ENCODE measurements at places on chromosomes 1 and 21. TPM values are rescaled to one million over a fixed set of nuclear protein-coding genes. Genes with fewer than 3 reads are reported as not detected.

DNA sequence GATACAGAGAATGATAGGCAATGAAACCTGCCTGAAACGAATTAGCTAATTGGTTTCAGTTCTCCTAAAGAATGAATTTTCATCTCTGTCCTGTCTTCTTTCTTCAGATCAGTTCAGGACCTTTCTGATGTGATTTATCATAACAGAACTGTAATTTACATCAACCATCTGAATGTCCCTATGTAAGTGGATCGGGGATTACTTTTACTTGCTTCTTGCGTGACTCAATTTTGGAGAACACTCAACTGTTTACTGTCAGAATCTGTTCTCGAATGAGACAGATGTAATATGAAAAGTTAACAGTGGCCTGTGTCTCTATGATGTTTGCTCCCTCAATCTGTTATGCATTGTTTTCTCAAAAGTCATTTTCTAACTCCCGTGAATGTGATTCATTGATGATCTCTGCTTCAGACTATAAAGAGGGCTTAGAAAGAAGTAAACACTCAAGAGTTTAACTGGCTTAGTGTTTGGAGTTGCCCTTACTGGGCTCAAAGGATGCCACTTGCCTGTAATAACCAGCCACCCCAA is 111.0 kb downstream of the GABPA start:
- H3K4me3 ChIP-seq, result no peak overlapping the region
- H3K27ac ChIP-seq, result no peak overlapping the region
- H3K27me3 ChIP-seq, result no peaks in the 10 kb centered on the region
- H3K36me3 ChIP-seq, result no peaks in the 10 kb centered on the region

- H3K4me3 ChIP-seq, result no peak overlapping the region
- no peaks in the 10 kb centered on the region for H3K27me3 ChIP-seq
- peaks cover 2% of the 10 kb centered on the region for H3K36me3 ChIP-seq
- no peak for DNase-seq
- no peak overlapping the region for H3K27ac ChIP-seq
Observed at GRCh38 chr1:11158720-11159321, 30.3 kb upstream of the ANGPTL7 start.

- H3K4me3 ChIP-seq, result no peak overlapping the region
- peaks cover 23% of the 10 kb centered on the region for H3K27me3 ChIP-seq
- H3K36me3 ChIP-seq, result no peaks in the 10 kb centered on the region
- DNase-seq, result no peak
Observed at GRCh38 chr1:175602026-175602585, 141.3 kb downstream of the TNR start.

DNA sequence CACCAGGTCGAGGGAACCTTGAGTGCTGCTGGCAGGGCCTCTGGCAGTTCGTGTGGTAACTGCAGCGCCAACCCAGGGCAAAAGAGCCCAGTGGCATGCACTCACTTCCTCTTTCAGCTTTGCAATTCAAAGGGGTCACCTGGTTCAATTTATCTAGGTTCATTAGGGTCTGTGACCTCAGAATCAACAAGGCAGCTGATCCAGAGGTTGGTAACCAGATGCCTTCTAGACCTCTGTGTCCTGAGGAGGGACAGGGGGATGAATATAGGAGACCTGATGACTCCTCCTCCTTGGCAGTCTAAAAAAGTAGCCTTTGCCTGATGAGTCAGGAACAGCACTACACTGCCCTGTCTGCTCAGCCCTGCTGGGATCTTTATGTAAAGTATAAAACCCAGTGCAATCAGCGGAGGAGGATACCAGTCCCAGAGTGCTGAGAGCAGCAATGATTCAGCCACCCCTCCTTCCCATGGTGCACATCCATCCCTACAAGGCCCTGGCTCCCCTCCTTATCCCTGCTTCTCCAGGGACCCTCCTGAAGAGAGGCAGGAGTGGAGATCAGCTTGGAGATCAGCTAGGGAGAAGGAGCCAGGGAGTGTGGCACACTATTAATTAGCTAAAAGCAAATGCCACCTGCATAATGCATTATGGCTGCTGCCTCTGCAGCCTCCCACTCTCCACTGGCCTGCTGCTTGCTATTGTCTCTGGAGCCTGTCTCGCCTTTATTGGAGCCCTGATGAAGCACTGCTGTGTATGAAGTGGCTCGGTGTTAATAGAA is 11.2 kb upstream of the FMOD start:
- no peak overlapping the region for H3K4me3 ChIP-seq
- no peak overlapping the region for H3K27ac ChIP-seq
- H3K36me3 ChIP-seq, result no peaks in the 10 kb centered on the region
- H3K27me3 ChIP-seq, result no peaks in the 10 kb centered on the region
- H3K4me1 ChIP-seq, result no peaks in the 10 kb centered on the region
- no peak for DNase-seq

DNA sequence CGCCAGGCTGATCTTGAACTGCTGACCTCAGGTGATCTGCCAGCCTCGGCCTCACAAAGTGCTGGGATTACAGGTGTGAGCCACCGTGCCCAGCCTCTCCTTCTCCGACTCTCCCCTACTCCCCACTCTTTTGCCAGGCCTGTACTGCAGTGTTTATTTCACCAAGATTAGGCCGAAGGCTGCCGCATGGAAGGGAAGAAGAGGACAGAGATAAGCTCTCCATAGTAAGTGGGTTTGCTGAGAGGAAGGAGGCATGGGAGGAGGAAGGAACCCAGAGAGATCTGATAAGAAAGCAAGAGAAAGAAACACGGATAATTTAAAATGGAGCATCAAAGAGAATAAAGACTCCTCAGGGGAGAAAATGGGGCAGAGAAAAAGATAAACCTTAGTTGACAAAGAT is 8.7 kb downstream of the PTCH2 start:
- no peaks in the 10 kb centered on the region for H3K27me3 ChIP-seq
- no peaks in the 10 kb centered on the region for H3K36me3 ChIP-seq
- DNase-seq, result no peak
- H3K4me1 ChIP-seq, result peaks cover 8% of the 10 kb centered on the region

Gene FAM151A
- not detected for total RNA-seq

GRCh38 chr1:41983451-41983850 is 64.7 kb upstream of the HIVEP3 start:
- no peak overlapping the region for H3K27ac ChIP-seq
- H3K4me3 ChIP-seq, result no peak overlapping the region
- H3K36me3 ChIP-seq, result no peaks in the 10 kb centered on the region
- H3K4me1 ChIP-seq, result peaks cover 17% of the 10 kb centered on the region
- no peaks in the 10 kb centered on the region for H3K27me3 ChIP-seq

Gene IL24
- total RNA-seq, result 0.18 TPM

- H3K4me1 ChIP-seq, result no peaks in the 10 kb centered on the region
- no peak for DNase-seq
- no peak overlapping the region for H3K4me3 ChIP-seq
- peaks cover 65% of the 10 kb centered on the region for H3K27me3 ChIP-seq
- H3K27ac ChIP-seq, result no peak overlapping the region
Observed at GRCh38 chr1:150550222-150551050, 1.2 kb downstream of the ADAMTSL4 start.

- H3K27me3 ChIP-seq, result no peaks in the 10 kb centered on the region
- no peaks in the 10 kb centered on the region for H3K36me3 ChIP-seq
- no peaks in the 10 kb centered on the region for H3K4me1 ChIP-seq
- H3K27ac ChIP-seq, result no peak overlapping the region
- H3K4me3 ChIP-seq, result no peak overlapping the region
Observed at GRCh38 chr1:4269952-4270570, 370.0 kb upstream of the C1orf174 start.

Gene IQGAP3
- 0.19 TPM for total RNA-seq

DNA sequence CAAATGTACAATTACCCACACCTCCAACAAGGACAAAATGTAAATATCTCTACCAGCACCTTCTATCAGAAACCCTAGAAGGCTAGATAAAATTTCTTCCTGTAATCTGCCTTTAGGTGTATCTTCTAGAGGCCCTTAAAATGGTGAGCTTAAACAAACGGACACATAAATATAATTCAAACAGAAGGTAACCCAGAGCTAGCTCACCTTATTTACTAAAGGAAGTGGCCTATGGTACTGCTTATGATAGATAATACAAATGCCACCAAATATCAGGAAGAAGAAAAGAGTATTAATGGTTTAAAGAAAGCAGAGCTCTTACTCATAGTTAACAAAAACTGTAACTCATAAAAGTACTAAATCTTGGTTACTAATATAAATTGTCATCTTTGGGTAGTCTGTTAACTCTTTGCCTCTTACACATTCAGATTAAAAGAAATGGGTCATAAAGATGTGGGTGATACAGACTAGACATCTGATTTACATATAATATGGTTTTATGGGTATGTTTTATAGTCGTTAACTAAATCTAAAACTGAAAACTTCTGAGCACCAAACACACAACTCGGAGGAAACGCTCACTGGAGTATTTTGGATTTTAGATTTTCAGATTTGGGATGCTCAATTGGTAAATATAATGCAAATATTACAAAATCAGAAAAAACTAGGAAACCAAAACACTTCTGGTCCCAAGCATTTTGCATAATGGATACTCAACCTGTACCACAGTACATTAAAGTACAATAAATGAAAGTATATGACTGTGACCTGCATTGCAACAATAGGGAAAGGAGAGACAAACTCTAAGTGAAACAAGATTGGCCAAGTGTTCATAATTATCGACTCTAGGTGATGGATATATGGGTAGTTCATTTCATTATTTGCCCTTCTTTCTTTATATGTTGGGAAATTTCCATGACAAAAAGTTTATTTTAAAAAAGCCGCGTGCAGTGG is 23.2 kb downstream of the TRIT1 start:
- no peak overlapping the region for H3K27ac ChIP-seq
- DNase-seq, result no peak
- no peaks in the 10 kb centered on the region for H3K36me3 ChIP-seq
- H3K4me1 ChIP-seq, result no peaks in the 10 kb centered on the region
- no peaks in the 10 kb centered on the region for H3K27me3 ChIP-seq

Data from T-cell (primary cell).